Activated CD8-positive, alpha-beta T cell treated with anti-CD3 and anti-CD28 coated beads for 36 hours (primary cell): ENCODE measurements at places on chromosomes 1 and 21. TPM values are rescaled to one million over a fixed set of nuclear protein-coding genes. Genes with fewer than 3 reads are reported as not detected.

HIVEP3 gene
- total RNA-seq, result 20.4 TPM

GRCh38 chr1:206883160-206883559 lies 14.1 kb upstream of the IL24 start:
- no peak for DNase-seq

RHOU gene
- 1.2 TPM for total RNA-seq

DNA sequence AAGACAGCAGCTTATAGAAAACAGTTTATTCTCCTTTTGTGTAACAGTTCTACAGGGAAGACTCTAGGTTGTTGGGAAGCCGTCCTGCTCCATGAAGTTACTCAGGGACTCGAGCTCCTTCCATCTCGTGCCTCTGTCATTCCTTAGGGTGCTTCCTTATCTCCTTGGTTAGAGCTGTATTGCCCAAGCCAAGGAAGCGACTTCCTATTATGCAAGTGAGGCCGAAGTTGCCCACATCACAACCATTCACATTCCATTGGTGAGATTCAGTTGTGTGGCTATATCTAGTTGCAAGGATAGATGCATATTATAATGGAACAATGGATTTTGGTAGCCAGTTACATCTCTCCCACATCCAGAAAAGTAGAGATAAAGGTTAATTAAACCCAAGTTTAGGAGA lies 9.0 kb downstream of the GSTM5 start:
- DNase-seq, result no peak

KRTAP19-3 gene
- not detected for total RNA-seq

GRCh38 chr1:71857862-71858261 lies 424.5 kb downstream of the NEGR1 start:
- no peak for DNase-seq

GRCh38 chr21:37364722-37365121 lies 1.9 kb upstream of the DYRK1A start:
- no peak for DNase-seq

GRCh38 chr1:215718575-215719287 lies 151.6 kb downstream of the KCTD3 start:
- no peak for DNase-seq

DNA sequence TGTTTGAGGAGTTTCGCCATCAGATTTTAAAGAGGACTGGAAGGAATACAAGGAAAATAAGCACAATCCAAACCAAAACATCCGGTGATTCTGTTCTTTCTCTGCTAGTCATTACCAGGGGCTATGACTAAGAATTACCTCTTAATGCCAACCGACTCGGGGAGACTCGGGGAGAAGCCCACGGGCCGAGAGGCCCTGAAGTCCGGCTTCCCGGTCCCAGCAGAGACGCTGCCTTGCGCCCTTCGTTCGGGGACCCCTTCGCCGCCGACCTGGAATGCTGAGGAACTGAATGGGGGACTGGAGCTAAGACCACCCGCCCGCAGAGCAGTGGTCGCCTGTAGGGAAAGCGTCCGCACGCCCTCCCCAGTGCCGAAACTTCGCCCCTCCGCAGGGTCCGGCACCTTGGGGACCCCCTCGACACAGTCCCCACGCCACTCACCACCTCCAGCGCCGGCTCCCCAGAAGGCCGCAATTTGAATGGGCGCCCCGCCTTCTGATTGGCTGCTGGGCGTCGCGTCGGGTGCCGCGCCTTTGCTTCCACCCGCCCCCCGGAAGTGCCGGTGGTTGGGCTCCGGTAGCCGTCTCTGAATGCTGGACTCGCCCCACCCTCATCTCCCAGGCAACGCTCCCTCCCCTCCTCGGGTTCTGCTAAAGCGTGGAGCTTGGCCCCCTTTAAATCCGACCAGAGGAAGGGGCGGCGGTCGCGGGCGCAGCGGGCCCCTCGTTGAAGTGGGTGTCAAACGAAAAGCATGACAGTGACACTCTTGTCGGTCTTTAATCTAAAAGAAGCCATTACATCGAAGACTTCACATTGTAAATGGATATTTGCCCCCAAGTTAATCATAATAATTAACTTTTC lies at the start of gene KIF14:
Gene KIF14 (minus strand): TSS at position 479 of the 859 bp plus-strand sequence. CDS start 2,028 bp downstream, outside the sequence.
- DNase-seq, result peak; percentile 97

- DNase-seq, result no peak
Measured at GRCh38 chr1:156632355-156632754, 9.6 kb upstream of the BCAN start.

DNA sequence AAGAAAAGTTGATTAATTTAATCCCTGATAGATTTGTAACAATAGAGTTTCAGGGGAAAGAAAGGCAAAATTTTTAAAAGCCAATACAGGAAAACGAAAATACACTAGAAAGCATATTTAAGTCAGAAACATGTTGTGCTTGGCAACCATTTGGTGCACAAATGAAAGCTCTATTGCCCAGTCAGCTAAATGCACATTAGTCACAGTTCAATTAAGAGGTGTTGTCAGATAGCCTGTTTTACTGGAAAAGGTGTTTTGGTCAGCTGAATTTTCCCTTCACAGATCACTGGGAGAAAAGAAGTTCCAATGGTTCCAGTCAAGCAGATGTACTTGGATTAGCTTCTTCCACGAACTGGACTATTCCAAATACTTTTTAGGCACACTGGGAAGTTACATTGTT lies 25.4 kb downstream of the RGS4 start:
- no peak for DNase-seq

C1orf141 gene
- not detected for total RNA-seq

IVL gene
- total RNA-seq, result not detected

OLFML2B gene
- total RNA-seq, result not detected

NID1 gene
- 0.07 TPM for total RNA-seq
